GM19239 (cell line): ENCODE measurements at places on chromosomes 3 and 15.

DNA sequence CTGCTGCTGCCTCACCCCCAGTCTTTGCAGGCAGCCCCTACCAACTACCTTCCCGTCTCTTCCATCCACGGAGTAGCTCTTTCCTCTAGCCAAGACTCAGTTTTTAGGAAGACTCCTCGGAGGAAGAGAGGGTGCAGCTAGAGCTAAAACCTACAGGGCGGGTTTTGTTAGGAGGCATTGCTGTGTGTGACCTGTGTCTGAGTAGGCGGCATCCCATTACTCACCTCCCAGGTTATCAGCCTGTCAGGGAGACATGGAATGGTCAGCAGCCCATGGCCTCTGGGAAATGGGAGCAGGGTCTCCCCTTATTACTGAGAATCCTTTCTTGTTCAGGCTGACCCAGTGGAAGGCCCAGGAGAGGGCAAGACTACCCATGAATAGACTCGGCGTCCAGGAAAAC, 43.8 kb upstream of the FGD5 start:
- no peak for DNase-seq

DNA sequence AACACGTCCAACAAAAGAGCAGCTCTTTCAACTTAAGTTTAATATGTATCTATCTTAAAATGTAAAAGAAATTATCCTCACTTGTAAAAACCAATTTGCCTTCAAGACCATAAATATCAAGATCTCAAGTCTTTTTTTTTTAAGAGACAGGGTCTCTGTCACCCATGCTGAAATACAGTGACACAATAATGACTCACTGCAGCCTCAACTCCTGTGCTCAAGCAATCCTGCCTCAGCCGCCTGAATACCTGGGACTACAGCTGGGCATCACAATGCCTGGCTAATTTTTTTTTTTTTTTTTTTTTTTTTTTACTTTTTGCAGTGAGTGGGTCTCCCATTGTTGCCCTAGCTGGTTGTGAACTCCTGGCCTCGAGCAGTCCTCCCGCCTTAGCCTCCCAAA, 26.0 kb downstream of the ACAP2 start:
- DNase-seq: no peak

- DNase-seq: no peak
Measured at GRCh38 chr3:112373924-112374323, 41.0 kb downstream of the CD200 start.

GRCh38 chr15:79954661-79955060, 16.3 kb downstream of the BCL2A1 start:
- DNase-seq: no peak

- no peak for DNase-seq
Measured at GRCh38 chr3:187150599-187150998, 11.3 kb upstream of the RPL39L start.

DNA sequence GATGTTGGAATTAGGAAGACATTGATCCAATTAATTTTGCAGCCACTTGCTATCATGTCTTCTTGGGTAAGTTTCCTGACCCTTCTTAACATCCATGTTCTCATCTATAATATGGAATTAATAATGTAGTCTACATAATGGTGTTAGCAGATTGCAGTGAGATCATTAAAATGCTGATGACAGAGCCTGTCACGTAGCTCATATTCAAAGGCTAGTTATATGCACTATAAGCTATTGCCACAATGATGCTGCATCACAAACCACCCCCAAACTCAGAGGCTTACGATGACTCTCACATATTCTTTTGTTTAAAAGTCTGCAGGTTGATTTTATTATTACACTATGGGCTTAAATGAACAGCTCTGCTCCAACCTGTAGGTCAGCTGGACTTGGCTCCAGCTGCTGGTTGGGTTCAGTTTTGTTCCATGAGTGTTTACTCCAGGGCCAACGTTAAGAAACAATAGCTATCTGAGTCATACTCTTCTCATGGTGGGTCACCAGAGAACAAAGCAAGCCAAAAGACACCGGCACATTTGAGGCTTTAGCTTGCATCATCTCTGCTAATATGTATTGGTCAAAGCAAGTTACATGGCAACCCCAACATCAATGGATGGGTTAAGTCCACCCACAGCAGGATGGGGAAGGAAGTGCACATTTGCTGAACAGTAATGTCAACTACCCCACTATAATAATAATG, 250.0 kb upstream of the SLCO3A1 start:
- no peak for DNase-seq

DNA sequence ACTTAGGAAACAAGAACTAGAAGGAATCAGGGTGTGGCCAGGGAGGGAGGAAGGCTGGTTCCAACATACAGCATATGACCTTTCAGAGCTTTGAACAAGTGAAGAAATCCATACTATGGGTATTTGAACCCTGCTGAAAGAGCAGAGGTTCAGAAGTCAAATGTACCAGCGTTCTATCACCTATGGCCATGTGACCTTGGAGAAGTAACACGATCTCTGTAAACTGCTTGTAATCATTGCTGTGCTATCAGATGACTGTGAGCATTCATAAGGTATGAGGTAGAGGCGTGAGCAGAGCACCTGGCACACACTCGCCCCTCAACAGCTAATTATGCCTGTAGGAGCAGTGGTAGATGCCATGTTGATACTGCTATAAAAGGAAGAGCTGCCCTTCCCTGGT, 55.2 kb downstream of the KLHL6 start:
- DNase-seq: no peak
